ENCODE measurements at places on chromosomes 2 and 18.

GRCh38 chr2:181374781-181375675, 82.2 kb upstream of the ITGA4 start:
- DNase-seq: no peak

DNA sequence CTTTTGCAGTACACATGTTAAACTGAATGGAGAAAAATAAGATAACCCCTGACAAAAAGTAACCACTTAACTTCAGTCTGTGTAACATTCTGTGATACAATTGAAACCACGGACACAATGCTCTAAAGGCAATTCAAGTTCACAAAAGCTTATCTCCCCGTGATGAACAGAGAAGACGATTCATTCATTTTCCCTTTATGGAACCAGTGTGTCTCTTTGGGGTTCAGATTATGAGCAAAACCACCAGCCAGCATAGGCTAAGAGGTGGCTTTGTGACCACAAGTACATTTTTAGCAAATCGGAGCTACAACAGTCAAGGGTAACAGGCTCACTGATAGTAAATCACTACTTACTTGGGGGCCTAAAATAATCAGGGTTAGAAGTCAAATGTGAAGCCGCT, 120.6 kb upstream of the SMAD7 start:
- DNase-seq: no peak

GRCh38 chr18:58253871-58254270, 209.8 kb downstream of the NEDD4L start:
- DNase-seq: no peak

DNA sequence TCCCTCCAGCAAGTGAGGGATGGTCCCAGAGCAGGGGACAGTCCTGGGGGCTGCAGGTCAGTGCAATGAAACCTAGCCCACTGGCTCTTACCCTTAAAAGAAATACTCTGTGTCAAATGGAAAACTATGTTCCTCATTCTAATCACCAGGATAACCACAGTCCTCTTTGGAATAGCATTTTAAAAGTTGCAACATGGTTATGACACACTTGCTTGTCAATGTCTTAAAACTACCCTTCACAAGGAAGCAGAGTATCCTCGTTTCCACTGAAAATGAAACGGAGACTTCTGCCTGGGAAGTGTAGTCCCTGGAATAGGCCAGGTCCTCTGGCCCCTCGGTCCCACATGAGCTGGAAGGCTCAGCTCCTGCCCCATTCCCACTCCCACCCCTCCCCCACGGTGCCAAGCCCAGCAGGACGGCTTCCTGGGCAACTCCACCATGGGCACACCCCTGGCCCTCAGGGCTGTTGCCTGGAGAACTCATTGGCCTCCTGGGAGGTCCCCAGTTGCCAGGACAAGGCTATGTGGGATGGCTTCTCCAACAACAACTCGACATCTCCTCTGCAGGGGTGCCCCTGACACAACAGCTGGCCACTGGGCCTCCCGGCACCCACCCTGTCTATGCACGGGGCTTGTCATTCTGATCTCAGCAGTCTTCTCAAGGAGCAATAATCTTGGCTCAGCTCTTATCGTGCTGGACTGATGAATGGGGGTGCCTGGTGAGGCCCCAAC, 38.3 kb upstream of the ST3GAL5 start:
- DNase-seq: no peak

GRCh38 chr18:11327391-11328009, 178.1 kb upstream of the PIEZO2 start:
- DNase-seq: no peak

DNA sequence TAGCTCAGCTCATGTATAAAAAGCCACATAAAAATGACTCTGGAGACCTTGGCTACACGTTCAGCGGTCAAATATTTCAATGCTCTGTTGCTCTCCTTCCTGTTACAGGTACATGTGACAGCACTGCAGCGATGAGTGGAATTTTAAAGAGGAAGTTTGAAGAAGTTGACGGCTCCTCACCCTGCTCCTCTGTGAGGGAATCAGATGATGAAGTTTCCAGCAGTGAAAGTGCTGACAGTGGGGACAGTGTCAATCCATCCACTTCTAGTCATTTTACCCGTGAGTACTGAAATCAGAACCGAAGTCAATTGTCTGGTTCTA, 125.4 kb downstream of the CSRNP3 start:
- no peak for DNase-seq

- no peak for DNase-seq
Measured at GRCh38 chr2:44741507-44741906, 200.0 kb upstream of the SIX3 start.

- DNase-seq: no peak
Measured at GRCh38 chr2:159071190-159071915, 102.9 kb downstream of the TANC1 start.

- no peak for DNase-seq
Measured at GRCh38 chr2:107334306-107334705, 448.3 kb upstream of the ST6GAL2 start.

DNA sequence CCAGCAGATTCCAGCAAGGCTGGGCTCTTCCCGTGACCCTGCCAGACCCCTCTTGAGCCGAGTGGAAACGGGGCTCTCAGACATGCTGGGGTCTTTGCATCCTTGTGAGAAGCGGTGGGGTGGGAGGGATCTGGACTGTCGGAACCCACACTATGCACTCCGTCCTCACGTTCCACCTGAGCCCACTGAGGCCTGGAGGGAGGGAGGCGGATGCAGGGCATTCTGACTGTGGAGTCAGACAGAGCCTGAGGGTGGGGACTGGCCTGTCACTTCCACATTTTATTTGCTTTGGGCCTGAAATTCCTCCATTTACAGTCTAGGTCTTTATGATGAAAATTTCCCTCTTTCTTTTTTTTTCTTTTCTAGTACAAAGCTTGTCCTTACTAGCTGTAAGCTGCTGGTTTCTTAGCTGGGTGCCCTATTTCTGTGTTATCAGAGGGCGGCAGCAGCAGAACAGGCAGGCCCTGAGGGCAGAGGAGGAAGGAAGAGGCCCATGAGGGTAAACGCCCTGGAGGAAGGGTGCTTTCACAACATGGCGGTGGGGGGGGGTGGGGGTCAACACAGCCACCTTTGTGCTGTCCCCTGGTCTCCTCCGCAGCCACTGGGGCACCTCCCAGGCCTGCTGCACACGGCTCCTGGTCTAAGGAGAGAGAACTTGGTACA, 373.5 kb upstream of the MYT1L start:
- no peak for DNase-seq

DNA sequence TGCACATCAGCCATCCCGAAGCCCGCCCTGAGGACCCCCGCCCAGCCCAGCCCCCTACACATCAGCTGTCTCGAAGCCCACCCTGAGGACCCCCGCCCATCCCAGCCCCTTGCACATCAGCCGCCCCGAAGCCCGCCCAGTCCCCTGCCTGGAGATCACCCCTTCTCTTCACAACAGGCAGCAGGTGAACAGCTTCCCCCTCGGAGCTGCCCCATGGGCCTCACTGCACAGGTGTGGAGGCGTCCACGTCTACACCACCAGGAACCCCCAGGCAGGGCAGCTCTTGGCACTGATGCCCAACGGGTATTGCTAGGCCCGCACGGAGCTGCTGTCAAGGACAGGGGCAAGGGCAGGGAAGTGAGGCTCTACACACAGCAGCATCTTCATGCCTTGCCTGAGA, 137.6 kb downstream of the HDAC4 start:
- DNase-seq: no peak

GRCh38 chr18:73613706-73614340, 533.8 kb downstream of the FBXO15 start:
- no peak for DNase-seq

GRCh38 chr18:24011123-24011917, 3.2 kb upstream of the TTC39C start:
- no peak for DNase-seq

GRCh38 chr2:5915881-5916310, 223.7 kb downstream of the SOX11 start:
- no peak for DNase-seq

GRCh38 chr2:100581277-100581612, 18.5 kb downstream of the PDCL3 start:
- no peak for DNase-seq

DNA sequence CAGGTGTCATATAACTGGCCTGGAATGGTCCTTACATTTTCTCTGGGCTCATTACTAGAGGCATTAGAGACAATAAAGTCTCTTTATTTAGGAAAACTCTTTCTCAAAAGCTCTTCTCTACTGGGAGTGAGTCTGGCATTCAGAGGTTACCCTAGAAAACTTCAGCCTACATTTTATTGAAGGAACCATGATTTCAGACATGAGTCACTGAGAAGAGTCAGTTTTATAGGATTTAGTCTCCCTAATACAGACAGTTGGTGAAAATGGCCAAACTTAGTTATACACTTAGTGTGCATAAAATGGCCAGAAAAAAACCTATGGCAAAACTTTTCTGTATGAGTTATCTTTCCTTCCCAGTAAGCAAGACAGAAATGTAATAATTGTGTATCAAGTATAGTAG, 689.4 kb downstream of the ZEB2 start:
- no peak for DNase-seq

- no peak for DNase-seq
Measured at GRCh38 chr2:25159949-25160348, 8.4 kb downstream of the POMC start.

- DNase-seq: no peak
Measured at GRCh38 chr18:74518456-74519295, 15.6 kb upstream of the CNDP1 start.

DNA sequence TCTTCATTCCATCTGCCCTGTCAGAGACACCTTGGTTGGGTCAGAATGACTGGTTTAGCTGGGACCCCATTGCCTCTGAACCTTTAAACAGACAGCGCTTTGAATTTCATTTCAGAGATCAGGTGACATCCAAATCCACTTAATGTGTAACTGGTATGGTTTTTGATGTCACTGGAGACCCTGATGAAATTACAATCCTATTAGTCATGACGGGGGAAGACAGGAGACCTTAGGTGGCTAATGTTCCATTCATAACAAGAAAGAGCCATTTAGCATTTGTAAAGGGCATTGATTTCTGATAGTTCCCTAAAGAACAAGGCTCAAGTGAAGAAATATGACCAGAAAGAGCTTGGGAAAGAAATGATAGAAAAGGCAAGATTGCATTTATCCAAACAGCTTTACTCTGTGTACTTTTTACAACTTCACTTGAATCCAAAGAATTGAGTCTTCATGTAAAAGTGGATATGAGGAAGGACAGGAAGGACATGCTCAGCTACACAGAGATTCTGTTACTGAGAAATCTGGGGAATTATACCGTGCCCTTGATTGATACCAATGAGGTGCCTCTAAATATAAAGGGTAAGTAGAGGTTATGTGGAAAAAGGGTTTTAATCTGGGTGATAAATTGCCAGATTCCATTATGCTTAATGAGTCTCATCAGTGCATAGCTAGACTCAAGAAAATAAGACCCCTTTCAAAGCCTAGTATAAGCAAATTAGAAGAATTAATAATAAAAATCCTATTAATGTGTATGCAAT, 198.2 kb downstream of the NCKAP5 start:
- DNase-seq: no peak

GRCh38 chr2:25684577-25685473, 11.4 kb upstream of the DTNB start:
- DNase-seq: no peak

DNA sequence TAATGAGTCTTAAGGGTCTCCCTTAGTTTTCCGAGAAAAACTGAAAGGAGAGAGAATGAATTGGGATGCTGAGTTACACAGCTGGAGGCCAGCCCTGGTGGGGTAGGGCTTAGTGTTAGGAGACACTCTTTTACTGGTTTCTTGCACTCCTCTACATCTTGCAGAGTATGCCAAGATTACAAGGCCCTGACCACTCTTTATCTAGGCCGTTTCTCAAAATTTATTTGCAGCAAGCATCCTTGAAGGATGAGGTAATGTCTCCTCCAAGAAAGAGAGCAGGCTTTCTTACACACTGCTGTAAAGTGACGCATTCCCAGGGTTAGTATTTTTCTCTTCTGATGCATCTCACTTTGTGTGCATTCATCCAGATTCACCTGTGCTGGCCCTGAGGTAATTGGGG, 166.2 kb downstream of the TDRD15 start:
- DNase-seq: no peak

GRCh38 chr18:864872-865273, 39.8 kb upstream of the ADCYAP1 start:
- DNase-seq: peak; percentile 81

GRCh38 chr2:53880756-53881155, 21.0 kb upstream of the GPR75 start:
- no peak for DNase-seq

- no peak for DNase-seq
Measured at GRCh38 chr2:74858281-74858680, 24.4 kb downstream of the HK2 start.

DNA sequence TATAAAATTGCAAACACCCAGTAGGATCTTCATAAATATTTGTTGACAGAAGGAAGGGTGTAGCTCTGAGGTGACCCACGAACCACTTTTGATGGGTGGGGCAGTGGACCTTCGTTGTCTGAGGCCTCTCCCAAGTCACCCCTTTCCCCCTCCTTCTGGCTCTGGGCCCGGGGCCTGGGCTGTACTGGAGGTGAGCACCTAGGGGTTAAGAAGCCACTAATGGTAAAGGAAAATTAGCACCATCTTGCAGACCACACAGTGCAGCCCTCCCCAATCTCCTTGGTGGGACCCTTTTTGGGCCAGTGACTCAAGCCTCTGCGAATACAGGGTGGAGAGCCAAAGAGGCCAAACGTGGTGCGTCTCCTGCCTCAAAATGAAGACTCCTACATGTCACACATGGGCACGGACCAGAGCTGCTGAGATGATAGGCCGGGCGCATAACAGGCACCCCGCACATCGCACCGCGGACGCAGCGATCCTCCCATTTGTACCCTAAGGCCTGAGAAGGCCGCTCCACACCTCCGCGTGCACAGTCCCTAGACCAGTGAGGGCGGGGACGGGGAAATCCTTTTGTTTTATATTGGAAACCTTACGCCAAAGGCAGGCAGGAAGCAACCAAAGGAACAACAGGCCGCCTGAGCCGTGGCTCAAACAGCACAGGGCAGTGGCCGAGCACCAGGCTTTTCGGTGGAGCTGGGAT, 31.9 kb upstream of the ATP6V1B1 start:
- DNase-seq: no peak

DNA sequence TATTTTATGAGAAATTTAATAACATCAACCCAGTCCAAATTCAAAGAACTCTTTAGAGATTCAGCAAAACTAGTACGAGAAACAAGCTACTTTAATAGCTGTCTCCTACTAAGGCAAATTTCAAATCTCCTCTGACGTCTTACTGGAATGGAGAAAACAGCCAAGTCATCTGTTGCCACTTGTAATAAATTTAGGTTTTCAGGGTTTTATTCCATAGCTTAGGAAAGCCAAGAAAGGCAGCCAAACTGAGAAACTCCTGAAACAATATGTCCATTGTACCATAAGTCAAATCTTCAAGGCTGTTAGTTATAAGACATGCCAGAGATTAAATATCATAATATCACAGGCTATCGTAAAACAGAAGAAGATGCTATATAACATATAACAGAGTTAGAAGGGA, 524.6 kb upstream of the SETBP1 start:
- DNase-seq: no peak
